SJSA1 (cell line): ENCODE measurements at places on chromosomes 6 and 20. TPM values are rescaled to one million over a fixed set of nuclear protein-coding genes. Genes with fewer than 3 reads are reported as not detected.

DNA sequence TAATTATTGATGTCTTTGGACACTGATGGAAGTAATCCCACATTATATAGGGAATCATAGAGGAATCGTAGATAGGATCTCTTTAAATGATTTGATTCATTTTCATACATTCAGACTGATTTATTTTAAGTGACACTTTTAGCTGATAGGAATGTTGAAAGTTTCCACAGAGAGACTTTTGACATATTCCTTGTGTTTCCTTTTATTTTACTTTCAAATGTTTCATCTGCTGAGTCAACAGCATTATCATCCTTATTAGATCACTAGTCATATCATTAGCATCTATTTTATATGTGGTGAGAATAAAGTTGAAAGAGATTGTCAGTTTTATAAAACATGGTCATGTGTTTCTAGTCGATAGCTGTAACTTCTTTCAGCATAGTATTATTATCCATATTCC lies 13.4 kb downstream of the DCBLD1 start:
- DNase-seq, result no peak

GRCh38 chr6:129007701-129008373 lies 124.9 kb downstream of the LAMA2 start:
- no peak for DNase-seq

GRCh38 chr6:91751526-91751925 lies 1164.7 kb upstream of the MAP3K7 start:
- no peak for DNase-seq

- DNase-seq, result no peak
Measured at GRCh38 chr20:38927902-38928578, 1.8 kb downstream of the FAM83D start.

DNA sequence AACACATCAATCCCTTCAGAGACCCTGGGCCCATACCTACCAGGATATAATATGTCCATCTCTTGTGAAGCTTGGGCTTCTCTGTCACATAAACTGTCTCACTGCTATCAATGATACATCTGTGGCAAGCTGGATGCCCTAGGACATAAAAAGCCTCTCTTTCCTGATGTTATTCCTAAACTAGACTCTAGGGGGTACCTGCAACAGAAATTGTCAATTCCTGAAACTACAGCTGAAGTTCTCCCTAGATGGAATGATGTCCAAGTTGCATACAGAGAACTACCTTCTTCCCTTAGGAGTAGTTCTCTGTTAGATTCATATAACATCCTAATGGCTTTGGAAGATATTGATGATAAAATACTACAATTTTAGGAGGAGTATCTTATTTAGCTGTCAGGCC lies 35.8 kb downstream of the TBX18 start:
- no peak for DNase-seq

SASH1 gene
- 8.8 and 10.4 TPM in 2 replicates for total RNA-seq

SHLD1 gene
- total RNA-seq, result 1.6 and 2.6 TPM in 2 replicates

AFDN gene
- 88.2 and 118 TPM in 2 replicates for total RNA-seq

RWDD2A gene
- total RNA-seq, result 0.60 and 1.7 TPM in 2 replicates
